Kidney epithelial cell (primary cell): ENCODE measurements at places on chromosomes 13 and 19.

DNA sequence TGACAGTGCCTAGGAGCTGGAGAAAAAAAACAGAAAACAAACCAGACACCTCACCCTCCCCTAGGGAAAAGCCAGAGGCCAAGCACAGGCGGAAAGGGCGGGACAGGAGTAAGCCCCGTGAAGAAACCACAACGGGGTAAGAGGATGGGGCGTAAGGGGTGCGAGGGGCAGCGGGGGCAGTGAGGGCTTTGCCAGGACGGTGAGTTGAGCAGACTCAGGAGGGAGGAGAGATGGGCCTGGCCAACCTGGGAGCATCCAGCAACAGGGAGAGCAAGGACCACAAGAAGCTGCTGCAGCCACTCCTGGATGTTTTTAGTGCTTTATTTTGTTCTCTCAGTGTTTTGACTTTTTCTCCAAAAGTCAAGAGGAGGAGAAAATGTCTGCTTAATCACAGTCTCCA lies 114.1 kb upstream of the SOX1 start:
- no peak for DNase-seq

- no peak for DNase-seq
These were observed 117.1 kb downstream of the TSHZ3 start for GRCh38 chr19:31232180-31232579.

DNA sequence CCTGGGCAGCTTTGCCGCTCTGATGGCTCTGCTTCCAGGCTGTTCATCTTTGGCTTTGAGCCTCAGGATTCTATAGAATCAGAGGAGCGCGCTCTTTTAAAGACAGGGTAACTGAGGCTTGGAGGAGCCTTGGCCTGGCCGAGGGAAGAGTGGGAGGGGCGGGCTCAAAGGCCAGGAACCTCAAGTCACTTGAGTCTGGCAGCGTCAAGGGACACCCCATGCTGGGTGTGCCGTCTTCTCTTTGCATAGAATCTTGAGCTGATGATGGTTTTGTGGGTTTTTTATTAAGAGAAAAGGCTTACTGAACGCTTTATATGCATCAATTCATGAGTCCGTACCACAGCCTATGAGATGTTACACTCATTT lies 1.1 kb downstream of the PGLS start:
- no peak for DNase-seq

DNA sequence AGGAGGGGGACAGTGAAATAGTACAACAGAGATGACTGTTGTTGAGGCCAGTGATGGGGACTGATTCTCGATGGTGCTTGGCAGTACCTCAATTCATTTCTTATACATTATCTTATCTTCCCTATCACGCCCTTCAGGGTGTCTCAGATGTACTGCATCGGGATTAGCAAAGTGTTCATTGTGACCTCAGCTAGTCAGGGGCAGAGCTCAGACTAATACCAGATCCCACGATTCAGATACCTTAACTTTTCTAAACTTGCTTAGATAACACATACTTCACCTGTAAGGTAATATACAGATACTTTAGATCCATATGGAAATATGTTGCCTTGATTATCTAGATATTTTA lies 720.6 kb downstream of the EFNB2 start:
- DNase-seq = no peak

- DNase-seq = no peak
These were observed 109.5 kb downstream of the KCNRG start for GRCh38 chr13:50124536-50125303.

- no peak for DNase-seq
These were observed 226.0 kb downstream of the KATNAL1 start for GRCh38 chr13:30081331-30081730.

DNA sequence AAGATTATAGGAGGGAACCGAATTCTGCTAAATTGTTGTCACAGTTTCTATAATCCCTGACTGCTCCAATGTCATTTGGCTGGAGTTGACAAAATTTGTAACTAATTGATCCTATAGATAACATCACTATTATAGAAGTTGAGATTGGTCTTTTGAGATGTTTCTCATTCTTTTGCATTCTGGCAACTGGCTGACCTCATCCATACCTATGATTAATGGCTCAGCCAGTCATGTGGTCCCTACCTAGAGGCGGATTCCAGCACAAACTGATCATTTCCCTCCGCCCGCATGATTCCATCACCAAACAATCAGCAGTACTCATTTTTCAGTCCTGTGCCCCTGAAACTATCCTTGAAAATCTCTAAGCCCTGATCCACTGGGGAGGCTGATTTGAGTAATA lies 4.2 kb downstream of the PSG2 start:
- DNase-seq = no peak

DNA sequence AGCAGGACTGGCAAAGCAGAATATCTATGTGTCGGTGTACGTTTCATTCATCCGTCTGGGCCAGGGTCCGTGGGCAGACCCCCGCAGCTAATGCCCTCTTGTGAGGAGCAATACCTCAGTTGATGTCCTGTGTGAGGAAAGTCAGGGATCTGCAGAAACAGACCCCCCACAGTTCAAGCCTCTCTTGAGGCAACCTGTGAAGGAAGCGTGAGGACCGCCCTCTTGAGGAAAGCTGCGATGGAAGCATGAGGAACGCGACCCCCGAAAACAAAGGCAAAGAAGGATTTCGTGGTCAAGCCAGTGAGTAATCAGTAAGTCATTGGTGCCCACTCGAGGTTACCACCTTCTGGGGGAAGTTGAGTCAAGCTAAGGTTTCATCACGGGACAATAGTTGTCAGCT lies 20.9 kb upstream of the ZNF83 start:
- no peak for DNase-seq

DNA sequence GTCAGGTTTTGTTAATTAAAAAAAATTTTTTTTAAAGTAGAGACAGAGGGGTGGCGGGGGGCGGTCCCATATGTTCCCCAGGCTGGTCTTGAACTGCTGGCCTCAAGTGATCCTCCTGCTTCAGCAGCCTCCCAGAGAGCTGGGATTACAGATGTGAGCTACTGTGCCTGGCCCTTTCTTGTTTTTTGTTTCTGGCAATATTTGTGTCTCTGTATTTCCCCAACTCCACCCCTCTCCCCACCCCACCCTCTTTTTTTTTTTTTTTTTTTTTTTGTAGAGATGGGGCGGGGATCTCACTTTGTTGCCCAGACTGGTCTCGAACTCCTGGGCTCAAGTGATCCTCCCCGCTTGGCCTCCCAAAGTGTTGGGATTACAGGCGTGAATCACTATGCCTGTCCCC lies 600 bp upstream of the CAPN12 start:
- no peak for DNase-seq

DNA sequence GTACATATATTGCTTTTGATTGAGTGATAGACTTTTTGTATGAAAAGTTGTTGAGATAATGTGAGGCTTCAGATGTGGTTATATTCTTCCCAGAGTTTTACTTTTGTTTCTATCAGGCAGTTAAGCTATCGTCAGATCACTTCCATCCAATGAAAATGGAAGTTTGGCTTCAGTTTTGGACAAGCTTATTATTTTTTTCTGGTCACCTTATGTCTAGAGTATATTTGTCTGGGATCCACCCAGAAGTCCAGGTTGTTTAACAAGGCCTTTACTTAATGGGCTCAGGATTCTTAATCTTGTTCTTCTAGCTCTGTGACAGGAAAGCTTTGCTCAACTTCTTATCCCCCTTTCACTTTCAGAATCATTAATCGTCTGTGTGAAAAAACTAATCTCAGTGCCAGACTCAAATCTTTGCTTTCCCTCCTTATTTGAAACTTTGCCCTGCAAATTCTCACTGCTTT lies 150.9 kb downstream of the PDS5B start:
- no peak for DNase-seq

DNA sequence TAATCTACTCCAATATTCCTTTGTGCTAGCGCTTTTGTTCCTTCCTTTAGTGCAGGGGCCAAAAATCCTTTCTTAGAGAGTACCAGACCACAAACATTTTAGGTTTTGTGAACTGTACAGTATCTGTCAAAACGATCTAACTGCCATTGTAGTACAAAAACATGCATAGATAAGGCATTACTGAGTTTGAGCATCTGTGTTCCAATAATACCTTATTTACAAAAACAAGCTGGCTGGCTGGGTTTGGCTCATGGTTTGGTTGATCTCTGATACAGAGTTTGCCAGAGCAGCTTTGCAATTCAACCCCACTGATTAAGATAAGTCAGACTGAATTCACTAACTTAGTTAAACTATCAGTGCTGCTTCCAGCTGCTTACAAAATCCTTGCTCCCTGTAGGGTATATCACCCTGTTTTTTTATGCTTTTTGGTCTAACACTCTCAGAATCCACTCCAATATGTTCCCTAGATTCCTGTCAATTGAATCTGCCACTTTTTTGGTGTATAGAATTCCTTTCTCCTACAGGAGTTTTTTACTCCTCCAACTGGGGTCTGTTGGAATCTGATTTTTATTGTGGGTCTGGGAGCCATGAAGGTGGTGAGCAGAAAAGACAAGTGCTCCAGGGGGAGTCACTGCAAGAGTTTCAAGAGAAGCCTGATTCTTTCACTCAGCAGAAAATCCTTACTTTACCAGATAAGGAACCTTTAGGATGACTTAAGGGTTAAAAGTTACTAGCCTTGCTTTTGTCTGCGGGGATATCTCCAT lies 1399.4 kb downstream of the EFNB2 start:
- no peak for DNase-seq

DNA sequence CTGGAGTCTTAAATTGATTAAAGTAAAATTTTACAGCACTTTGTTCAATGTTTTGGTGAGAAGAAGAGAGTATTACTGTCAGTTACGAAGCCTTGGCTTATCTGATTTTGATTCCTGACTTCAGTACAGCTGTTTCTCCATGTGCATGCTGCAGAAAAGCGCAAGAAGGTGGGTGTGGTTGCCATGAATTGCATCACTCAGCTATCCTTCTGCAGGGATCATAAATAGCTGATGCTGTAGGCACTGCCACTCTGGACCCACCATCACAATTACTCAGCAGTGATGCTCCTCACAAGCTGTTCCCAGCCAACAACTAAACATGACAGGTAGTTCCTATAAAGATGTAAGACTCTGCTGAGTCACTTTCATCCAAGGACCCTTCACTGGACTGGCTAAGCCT lies 321.2 kb downstream of the IRS2 start:
- no peak for DNase-seq

DNA sequence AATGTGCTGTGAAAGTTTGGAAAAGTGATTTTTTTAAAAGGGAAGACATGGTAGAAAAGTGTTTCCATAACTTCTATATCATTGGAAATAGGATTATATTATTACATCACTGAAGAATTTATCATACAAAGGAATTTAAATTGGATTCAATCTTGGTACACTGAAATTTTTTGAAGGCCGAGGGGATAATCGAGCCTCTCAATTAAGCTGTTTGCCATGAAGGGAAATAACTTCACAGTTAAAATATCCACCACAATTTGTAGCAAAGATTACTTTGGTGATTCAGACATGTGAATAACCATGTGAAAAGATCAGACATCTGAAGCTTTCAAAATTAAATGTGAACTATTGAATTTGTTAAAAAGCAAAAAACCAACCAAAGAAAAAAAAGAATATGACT lies 215.3 kb downstream of the KLF5 start:
- no peak for DNase-seq

- DNase-seq = no peak
These were observed 5.4 kb upstream of the JSRP1 start for GRCh38 chr19:2261438-2262172.

- DNase-seq = no peak
These were observed 68.4 kb downstream of the ALOX5AP start for GRCh38 chr13:30803749-30804148.

GRCh38 chr19:34082289-34083077 lies 89.8 kb upstream of the LSM14A start:
- no peak for DNase-seq

DNA sequence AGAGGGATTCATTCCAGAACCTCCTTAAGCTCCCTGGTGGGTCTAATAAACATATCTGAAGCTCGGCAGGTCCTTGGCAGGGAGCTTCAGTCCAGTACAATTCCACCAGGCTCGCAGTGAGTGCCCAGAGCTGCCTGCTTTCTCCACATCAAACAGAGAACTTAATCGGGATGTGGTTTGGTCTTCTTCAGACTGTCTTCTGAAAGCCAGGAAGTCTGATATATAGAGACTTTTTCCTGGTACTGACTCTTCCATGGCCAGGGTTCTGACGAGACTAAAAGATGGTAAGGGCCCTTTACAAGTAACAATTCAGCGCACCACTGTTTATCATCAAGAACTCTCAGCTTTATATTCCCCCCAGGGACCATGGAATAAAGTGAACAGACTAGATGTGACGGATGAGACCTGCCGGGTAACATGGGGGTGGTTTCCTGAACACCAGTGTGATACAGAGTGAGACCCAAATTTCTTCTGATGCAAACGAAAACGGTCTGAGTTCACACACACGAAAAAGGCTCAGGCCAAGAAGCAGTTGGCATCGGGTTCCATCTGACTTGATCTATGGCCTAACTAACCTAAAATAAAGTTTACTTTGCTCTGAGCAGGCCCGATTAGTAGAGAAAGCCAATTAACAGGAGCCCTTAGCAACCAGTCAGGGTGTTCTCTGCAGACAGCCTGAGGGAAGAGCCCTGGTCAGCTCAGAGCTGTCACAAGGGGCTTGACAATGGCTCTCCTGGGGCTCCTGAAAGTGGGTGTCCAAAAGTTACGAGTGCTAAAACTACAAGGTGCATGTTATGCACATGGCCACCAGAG lies 29.0 kb downstream of the RANBP3 start:
- no peak for DNase-seq

GRCh38 chr13:101739382-101740178 lies 287.1 kb downstream of the ITGBL1 start:
- DNase-seq = peak; percentile 38

DNA sequence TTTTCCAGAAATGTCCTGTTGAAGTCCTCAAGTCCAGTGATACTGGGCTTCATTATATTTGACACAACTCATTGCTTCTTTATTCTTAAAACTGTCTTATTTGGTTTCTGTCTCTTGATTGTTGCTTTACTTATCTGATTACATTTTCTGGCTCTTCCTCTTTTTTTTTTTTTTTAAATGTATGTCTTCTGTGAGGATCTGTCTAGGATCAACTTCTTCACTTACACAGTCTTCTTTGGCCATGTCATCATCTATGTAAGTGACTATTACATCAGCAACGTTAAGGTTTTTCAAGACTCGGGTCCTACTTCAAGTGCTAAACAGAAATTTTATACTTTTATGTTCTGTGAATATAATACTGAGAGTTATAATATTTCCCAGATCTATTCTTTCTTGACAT lies 162.1 kb downstream of the PDS5B start:
- DNase-seq = no peak

GRCh38 chr13:36344886-36345437 lies 1.2 kb downstream of the SPART start:
- no peak for DNase-seq
